Brain (organoid and tissue), 16 donors: ENCODE measurements at places on chromosomes 6 and 20.
A peak's percentile ranks its signal among the peaks of the same experiment; 100 is the strongest.

DNA sequence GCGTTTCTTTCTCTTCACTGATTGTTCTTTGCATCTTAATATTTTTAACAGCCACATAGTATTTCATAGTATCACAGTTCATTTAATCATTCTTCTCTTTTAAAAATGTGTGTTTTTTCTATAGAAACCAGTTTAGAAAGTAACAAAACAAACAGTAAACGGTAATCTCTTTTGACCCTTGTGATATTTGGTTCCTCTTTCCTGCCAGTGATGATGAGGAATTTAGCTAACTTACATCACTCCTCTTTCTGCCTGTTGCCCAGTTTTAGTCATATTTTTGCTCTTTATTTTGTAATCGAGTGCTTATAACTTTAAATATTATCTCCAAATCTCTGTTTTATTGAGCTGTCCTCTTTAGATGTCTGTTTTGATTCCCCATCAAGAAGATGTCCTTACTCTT, 38.1 kb upstream of the ZBTB24 start:
- DNase-seq = no peak

DNA sequence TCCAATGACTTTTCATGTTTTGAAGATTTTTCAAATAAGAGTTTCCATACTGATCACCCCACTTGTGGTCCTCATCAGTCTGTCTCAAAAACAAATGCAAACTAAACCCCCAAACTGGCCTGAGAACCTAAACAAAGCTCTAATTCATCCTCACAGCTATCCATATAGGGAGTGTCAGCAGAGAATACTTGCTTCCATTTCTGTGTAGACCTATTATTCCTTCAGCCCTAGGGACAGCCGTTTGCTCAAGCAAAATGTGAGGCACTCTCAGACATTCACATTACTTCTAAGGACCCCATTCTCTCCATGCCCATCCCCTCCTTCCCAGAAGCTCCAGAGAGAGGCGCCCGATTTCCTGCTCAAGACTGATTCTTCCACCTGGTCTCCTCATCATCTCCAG, 24.6 kb downstream of the DNAAF9 start:
- no peak for DNase-seq

DNA sequence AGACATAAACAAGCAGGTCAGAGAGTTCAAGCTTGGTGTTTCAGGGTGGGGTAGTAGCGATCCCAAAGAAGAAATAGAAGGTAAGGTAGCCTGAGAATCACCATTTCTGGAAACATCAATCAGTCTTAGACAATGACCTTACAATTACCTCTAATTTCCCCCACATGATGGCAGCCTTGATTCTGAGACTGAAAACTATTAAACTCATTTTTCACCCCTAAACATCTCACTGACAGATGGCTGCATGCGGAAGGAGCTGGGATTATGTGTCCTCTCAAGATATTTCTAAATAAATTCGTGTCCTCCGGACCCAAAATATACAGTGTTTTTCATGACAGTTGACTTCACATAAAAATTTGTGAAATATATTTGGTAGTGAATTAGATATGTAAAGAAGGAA, 61.0 kb downstream of the KIF6 start:
- DNase-seq = no peak

DNA sequence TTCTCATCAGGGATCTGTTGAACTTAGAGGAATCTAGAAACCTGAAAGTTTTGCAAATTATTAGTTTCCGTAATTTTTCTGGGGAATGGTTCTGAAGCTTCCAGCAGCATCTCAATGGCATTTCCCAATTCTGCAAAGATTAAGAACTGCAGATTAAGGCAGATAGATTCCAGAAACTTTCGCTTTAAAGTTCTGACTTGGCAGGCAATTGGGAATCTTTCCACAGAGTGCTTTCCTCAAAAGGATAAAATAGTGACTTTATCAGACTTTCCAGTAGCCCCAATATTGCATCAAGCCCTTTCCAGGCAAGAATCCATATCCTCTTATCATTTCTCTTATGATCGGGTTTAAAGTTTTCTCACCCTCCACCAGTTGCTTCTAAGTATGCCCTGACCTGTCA, 261.1 kb downstream of the FNDC1 start:
- no peak for DNase-seq

DNA sequence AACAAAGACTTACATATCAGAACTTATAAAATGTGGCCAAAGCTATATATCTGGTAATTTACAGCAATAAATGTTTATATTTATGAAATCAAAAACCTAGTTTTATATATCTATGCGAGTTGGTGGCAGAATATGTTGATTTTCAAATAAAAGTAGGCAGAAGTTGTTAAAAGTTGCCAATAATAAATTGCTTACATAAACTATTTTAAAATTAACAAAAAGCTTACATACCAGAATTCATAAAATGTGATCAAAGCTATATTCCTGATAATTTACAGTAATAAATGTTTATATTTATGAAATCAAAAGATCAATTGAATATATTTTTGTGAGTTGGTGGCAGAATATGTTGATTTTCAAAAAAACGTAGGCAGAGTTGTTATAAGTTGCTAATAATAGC, 451.8 kb upstream of the KHDRBS2 start:
- no peak for DNase-seq

DNA sequence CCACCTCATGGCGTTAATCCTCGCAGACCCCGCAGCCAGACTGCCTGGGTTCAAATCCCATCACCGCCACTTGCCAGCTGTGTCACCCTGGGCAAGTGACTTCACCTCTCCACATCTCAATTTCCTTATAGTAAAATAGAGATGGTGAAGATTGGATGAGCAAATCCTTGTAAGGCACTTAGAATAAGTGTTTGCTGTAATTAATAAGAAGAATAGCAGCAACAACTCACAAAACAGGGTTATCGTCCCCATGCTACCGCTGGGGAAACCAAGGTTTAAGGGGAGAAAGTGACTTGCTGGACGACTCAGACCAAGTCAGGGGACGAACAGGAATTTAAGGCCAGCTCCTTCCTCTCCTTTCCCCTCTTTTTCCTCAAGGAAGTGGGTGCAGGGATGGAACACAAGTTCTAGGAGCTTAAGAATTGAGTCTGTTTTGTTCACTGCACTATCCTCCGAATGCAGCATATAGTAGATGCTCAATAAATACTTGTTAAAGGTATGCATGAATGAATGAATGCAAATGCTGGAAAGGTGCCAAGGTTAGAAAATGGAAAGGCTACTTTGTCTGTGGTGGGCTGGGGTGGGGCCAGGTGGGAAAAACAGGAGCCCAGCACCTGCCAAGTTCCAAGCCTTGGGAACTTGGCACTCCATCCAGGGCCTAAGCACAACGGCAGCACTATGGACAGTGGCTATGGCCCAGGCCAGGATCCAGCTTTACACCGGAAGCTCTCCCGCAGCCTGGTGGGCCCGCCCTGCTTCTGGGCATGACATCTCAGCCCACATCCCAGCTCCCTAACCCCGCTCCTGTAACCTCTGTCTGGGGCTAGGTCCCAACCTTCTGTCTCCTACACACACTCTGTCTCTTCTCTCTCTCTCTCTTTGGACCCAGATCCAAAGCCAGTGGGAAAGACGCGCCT, 4.9 kb upstream of the CDH22 start:
- no peak for DNase-seq

- DNase-seq = no peak
Measured at GRCh38 chr20:62816031-62816883, 593 bp upstream of the COL9A3 start.

DNA sequence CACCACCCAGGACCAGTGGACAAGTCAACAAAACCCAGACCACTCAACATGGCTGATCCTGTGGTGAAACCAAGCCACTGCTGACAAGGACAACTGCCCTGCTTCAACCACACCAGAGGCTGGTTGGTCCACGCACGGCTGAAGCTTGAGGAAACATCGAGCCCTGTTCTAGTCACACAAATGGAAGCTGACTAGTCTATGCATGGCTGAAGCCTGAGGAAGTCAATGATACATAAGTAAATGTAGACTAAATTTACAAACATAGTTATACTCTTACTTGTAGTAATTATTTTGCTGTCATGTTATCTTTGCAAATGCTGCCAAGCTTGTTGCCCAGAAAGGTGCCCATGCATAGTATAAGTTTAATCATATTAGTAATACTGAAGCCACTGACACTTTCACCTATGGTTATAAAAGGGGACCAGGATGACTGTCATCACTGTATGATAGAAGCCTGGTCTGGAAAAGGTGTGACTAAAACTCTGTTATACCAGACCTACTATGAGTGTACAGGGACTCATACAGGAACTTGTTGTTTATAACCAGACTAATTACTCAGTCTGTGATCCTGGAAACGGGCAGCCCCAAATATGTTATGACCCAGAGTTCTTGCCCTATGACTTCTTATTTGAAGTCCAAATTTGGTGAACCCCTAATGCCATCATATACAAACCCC, 5.6 kb downstream of the IL22RA2 start:
- DNase-seq = no peak

DNA sequence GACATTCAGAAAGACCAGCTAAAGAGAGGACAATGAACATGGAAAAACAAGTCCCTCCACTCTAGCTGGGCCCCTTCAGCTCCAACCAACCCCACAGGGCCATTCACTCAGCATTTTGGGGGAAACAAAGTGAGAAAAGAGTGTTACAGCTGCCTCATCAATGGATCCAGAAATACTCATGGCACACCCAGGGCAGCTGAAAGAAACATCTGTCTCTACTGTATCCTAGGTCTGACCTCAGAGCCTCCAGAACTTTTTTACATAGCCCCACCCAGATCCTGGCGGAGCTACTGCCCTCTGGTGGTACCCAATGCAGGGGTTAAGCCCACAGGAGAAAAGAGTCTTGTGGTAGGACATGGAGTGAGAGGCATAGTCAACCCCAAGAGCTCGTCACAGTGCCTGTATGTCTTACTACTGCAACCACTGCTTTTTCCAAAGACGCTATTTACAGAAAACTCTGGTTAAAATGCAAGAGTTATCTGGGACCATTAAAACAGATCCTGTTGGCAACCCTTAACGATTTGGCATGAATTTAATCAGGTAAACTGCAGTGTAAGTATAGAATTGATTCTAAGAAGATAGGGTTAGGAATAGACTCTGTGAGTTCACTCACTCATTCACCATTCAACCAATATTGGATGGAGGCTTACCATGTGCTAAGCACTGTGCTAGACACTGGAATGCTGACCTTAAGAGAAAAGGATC, 37.4 kb upstream of the FAM83C start:
- no peak for DNase-seq

DNA sequence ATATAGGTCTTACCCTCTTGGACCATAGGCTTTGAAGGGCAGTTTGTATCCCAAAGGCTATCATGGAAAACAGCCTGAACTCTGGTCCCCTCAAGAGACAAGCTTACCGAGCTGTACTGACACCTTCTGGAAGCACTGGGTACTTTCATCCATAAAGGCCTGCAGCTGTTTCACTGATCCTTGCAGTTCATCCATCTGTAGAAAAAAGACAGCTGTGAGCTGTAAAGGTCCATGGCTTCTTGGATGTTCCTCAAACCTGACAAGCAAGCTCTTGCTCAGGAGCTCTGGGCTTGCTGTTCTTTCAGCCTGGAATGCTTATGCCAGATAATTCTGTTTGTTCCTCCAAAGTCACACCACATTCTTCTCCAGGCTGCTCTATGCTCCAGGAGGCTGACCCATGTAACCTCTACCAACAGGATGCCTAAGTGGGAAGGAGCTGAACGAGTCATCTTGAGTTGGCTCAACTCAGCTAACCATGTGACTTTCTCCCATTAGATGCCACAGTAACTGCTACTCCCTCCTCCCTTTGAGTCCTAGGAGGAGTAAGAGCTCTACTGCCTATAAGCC, 8.8 kb upstream of the NDRG3 start:
- DNase-seq = peak; percentile 74

DNA sequence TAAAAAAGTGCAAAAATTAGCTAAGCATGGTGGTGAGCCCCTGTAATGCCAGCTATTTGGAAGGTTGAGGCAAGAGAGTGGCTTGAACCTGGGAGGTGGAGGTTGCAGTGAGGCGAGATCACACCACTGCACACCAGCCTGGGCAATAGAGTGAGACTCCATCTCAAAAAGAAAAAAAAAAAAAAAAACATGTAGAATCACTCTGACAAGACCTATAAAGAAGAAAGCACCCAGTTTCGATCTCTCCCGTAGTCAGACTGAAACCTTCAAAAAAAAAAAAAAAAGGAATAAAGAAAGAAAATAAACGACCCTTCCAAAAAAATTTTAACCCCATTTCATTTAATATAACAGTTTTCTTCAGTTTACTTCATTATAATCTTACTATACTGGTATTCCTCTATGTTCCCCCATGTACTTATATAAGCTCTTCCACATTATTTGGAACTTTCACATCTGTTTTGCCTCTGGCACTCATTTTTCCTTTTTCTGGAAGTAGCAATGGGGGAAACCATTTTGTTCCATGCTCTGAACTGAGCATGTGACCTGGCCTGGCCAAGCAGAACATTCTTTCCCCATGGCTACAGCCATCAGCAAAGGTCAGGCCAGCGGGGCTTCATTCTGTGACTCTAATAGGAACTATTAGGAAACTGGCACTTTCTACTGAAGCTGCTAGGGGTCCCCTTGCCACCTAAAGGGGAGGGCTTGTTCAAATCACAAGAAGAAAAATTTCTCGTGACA, 9.6 kb downstream of the SLC18B1 start:
- DNase-seq = no peak

DNA sequence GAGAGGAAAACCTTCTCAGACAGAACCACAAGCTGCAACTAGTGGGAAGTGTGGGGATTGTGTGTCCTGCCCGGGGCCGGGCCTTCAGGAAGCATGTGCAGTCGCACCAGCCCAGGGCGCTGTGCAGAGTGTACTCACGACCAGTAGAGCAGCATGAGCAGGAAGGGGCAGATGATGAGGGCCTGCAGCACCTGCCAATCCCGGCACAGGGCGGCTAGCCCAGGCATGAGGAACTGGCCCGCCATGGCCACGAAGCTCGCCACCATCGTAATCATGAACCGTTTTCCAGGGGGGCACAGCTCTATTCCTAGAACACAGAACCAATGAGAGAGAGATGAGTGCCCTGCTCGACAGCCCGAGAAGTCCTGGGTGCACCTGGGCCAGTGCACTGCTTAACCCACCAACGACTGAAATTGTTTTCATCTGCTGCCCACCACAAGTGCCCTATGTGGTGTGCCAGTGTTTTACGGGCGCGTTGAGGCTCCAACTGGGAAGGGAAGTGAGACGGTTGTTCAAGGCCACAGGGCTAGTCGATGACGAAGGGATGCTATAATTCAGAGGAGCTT, 65.0 kb downstream of the PSMG4 start:
- DNase-seq = no peak

DNA sequence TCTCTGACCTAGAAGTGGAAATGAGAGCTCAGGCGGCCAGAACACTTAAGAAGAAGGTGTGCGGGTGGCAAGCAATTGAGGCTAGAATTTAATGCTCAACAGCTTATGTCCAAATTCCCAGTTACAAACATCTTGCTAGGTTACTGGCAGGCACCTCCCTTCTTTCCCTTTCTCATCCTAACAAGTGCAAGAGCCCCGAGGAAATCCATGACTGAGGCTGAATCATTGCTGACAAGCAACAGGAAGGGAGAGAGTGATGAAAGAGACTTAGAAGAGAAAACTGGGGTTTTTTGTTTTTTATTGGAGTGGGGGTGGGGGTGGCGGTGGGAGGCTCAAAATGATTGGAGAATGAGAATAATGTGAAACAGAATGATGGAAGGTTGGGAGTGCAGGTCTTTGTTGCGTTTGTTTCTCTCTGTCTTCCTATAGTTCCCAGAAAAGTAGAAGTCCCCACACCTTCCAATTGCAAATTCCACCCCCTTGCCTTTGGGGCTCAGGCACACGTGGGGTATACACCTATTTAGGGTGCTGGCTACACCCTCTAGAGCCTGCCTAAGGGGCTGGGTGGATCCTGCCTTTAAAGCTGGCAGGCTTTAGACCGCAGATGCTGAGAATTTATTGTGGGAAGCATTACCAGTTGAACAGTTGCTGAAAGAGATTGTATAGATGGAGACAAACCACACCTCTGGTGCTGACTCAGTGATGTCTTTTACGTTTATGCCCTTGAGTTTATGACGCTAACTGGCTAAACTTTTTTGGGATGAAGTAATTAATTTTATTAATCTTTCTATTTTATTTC, 1.4 kb downstream of the FAM83B start:
- no peak for DNase-seq
